ENCODE measurements at places on chromosomes 16 and 17.

- no peak for DNase-seq
Observed at GRCh38 chr17:48457080-48457836, 27.2 kb upstream of the SKAP1 start.

GRCh38 chr16:25108054-25108453 lies 3.5 kb upstream of the LCMT1 start:
- no peak for DNase-seq

DNA sequence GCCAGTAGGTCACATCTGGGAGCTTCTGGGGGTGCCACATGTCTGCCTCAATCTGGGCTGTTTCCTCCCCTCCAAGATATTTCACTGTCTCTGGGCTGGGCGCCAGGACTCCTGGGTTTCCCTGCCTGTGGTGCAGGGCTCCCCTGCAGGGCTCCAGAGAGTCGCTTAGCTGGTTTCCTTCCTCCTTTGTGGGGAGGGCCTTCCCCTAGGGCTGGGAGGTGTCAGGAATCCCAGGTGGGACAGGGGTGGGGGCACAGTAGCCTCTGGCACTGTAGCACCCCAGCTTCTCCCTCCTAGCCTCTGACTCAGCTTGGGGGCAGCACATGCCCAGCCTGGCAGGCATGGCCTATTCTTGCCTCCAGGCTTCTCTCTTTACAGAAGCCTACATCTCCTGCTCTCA lies 2.6 kb downstream of the RARA start:
- no peak for DNase-seq

GRCh38 chr16:48139517-48139916 lies 16.3 kb downstream of the ABCC12 start:
- DNase-seq = no peak

- no peak for DNase-seq
Observed at GRCh38 chr16:48321317-48322036, 63.7 kb downstream of the SIAH1 start.

- DNase-seq = no peak
Observed at GRCh38 chr16:89004209-89004831, 27.3 kb upstream of the CBFA2T3 start.

GRCh38 chr16:50591800-50592771 lies 43.9 kb downstream of the NKD1 start:
- no peak for DNase-seq

DNA sequence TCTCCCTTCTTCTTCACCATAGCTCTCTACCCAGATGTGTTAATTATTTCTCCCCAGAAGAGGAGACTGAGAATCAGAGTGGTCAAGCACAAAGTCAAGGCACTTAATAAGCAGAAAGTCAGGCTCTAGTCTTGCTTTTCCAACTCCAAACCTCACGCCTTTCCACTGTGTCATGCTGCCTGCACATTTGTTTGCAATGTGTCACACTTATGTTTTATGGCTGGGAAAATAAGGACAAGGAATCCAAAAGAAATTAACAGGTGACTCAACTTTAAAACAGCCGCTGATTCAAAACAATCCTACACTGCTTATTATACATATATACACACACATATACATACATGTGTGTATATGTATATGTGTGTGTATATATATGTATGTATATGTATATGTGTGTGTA lies 255.7 kb upstream of the DYNLRB2 start:
- DNase-seq = no peak

- DNase-seq = no peak
Observed at GRCh38 chr17:70134777-70135176, 34.6 kb upstream of the KCNJ2 start.

DNA sequence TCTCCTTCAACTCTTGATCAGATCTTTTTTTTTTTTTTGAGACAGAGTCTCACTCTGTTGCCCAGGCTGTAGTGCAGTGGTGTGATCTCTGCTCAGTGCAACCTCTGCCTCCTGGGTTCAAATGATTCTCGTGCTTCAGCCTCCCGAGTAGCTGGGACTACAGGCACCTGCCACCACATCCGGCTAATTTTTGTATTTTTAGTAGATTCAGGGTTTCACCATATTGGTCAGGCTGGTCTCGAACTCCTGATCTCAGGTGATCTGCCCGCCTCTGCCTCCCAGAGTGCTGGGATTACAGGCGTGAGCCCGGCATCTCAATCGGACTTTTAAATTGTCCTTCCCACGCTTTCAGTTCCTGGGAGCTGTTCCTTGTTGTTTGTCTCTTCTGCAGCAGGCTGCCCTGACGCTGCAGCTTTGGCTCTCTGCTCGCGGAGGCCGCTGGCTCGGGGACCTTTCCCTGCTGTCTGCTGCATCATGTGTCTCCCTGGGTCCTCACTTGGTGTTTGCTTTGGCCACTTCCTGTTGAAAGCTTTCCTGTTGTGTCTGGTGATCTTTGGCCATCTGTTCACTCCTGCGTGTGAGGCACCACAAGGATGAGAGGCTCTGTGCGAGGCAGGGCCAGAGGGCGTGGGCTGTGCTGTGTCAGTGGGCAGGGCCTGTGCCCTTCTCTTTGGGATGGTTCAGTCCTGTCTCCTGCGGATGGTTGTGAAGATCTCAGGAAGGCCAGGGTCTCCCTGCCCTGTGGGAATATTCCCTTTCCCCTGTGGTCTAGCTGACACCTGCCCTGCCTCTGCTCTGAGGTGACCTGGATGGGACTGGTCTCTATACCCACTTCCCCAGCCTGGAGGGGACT lies 18.4 kb upstream of the CAPN15 start:
- DNase-seq = no peak

DNA sequence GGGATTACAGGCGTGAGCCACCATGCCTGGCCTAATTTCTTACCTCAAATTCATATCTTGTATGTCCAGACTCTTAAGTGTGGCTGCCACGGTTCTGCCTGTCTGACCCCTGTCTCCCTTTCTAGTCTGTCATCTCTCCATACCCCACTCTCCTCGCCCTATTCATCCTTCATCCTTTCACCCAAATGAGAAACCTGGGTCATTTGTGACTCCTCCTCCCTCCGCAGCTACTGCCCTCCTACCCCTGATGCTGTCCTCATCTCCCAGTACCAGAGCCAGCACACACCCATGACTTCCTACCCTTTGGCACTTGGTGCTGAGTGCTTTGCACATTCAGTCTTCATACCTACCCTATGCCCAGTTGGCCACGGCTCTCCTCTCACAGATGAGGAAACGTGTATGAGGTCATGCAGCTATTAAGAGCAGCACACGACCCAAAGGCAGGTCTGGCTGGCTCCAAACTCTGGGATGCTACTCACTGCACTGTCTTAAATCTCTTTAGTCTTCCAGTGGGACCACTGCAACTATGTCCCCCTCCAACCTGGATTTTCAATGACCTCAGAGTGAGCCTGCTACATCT lies 1.6 kb downstream of the SPATA32 start:
- DNase-seq = no peak

DNA sequence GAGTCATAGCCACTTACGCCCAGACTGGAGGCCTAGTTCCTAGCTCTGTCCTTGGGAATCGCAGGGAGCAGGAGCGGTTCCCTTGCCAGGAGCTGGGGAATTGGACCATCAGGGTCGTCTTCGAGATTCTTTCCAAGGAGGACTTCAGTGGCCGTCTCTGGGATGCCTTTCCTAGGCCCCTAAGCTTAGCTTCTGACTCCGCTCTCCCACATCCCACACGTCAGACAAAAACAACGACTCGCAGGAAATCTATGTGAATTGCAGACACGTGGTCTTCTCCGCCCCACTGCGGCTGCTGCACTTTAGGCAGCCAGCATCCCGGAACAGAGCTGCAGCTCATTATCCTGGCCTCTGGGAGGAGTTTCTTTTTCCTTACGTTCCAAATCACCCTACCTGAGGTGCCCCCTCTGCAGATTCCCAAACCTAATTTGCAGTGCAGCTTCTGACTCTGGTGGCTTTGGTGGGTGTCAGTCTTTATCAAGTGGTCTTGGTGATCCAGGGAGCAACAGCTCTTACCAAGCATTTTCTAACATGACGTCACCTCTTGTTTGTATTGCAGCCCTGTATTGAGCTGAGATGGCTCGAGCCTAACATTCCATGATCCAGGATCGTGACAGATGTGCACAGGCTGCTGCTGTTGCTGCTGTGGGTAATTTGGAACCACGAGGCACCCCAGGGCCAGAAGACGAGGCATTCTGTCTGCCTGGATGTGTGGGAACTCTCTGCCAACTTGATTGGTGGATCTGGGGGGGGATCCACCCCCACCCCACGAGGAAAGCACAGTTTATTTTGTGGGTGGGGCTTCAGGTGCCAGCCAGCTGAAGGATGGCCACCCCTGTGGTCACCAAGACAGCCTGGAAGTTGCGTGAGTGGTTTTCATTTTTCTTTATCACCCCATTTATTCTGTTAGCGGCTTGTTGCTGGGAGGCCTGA lies 1.1 kb downstream of the KATNB1 start:
- no peak for DNase-seq

DNA sequence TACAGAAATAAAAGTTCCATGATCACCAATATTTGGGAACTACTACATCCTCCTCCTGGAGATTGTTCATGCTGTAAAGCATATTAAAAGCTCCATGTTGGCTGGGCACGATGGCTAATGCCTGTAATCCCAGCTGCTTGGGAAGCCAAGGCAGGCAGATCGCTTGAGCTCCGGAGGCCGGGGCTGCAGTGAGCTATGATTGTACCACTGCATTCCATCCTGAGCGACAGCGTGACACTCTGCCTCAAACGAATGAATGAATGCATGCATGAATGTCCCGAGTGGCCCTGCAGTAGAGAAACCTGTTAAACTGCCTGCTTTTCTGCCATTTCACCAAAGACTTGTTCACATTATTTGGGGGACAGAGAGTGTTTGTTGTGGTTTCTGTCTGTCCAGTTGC lies 15.0 kb downstream of the CNEP1R1 start:
- no peak for DNase-seq

GRCh38 chr17:73956595-73957465 lies 246.6 kb upstream of the RPL38 start:
- peak; percentile 15 for DNase-seq

GRCh38 chr16:12917653-12918052 lies 16.3 kb downstream of the SHISA9 start:
- DNase-seq = no peak

DNA sequence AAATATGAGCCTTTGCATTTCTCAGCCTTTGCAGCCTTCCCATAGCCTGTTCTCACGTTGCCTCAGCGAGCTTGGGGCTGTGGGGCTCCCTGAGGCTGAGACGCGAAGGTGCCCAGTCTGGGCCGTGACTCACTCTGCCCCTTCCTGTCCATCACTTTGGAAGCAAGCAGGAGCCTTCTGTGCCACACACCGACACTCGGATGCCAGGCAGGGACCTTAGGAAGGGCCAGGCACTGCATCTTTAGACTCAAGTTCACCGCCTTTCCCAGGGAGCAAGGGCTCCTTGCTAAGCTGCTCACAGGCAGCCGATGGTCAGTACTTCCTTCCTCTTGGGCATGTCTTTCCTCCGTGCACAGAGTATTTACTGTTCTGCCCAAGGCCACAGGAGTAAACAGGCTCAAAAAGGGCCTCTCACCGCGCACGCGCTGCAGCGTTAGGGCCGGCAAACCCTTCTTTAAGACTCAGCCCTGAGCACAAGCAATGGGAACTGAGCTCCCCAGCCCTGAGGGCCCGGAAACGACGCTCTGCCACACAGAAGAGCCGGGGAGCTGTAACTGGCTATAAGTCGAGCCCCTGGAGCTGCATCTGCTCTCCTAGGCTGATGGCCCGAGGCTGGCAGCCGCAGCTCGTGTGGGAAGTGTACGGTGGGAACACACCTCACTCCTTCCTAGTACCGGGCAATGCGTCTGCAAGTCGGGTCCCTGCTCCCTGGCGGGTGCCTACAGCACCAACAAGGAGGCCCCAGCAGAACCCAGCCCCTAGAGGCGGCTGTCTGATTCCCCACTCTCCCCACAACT lies 7.2 kb downstream of the TIMM22 start:
- DNase-seq = no peak

DNA sequence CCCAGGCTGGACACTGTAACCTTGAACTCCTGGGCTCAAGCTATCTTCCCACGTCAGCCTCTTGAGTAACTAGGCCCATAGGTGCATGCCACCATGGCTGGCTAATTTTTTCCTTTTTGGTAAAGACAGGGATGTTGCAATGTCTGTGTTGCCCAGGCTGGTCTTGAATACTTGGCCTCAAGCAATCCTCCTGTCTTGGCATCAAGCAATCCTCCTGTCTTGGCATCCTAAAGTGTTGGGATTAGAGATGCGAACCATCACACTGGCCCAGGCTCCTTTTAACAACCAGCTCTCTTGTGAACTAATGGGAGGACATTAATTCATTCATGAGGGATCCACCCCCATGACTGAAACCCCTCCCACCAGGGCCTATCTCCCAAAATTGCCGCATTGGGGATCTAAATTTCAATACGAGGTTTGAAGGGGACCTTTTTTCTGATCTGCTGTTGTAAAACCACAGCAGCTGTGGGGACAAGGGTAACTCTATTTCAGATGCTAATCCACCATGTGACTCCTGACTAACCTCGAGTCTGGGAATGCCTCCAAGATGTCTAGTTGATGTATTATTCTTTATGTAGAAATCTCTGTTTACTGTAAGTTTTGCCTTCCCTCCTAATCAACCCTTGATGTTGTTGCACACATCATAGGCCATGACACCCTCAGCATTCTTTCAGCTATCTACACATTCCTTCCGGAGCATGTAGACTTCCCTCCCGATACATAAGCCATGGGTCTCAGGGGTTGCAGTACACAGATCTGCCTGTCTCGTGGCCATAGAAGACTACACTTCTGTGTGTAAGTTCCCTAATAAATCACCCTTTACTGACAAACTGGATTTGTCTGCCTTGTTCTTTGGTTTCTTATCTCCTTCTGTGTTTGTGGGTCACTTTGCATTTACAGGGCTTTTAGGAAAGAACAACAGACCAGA lies 37.6 kb downstream of the RNF112 start:
- DNase-seq = no peak

DNA sequence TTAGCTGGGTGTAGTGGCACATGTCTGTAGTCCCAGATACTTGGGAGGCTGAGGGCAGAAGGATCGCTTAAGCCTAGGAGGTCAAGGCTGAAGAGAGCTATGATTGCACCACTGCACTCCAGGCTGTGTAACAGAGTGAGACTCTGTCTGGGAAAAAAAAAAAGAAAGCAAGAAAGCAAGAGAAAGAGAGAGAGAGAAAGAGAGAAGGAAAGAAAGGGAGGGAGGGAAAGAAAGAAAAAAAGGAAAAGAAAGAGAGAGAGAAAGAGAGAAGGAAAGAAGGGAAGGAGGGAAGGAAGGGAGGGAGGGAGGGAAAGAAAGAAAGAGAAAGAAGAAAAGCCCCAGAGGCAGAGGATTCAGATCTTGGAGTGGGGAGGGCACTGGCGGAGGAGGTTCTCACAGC lies 6.5 kb downstream of the DHX58 start:
- DNase-seq = no peak

DNA sequence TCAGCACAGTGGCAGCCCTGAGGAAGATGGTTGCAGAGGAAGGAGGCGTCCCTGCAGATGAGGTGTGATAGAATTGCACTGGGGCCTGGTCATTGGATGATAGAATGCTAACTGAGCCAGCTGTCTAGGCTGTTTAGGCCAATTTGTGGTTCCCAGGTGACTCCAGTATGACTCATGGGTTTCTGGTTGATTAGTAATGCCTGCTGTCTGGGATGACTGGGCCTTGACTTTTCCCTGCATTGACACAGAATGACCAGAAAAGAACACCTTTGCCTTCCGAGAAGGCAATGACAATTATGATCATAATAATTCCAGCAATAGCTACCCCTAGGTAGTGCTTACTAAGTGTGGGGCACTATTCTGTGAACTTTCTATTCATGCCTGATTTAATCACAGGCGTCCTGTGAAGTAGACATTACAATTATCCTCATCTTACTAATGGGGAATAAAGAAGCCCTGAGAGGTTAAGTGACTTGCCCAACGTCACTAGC lies 31.5 kb downstream of the USP43 start:
- DNase-seq = no peak

All from stimulated activated CD8-positive, alpha-beta memory T cell treated with anti-CD3 and anti-CD28 coated beads, Interleukin-4, amount 100 ng/mL, for 1 hour (primary cell).